ENCODE measurements at places on chromosomes 3 and 15.

DNA sequence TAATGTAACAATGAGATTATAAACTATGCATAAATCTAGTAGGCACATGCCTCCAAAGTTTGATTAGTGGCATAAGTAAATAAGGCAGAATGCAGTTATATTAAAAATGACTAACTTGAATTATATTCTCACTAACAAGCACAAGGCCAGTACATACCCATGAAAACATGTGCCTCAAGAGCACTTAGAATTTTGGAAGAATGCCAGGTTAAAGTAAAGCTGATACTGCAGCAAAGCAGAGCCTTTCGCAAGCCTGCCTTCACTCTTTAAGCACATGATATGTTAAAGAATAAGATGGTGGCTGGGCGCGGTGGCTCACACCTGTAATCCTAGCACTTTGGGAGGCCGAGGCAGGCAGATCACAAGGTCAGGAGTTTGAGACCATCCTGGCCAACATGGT, 49.0 kb downstream of the KBTBD12 start:
- no peak for DNase-seq

GRCh38 chr15:62403164-62403809, 238.2 kb upstream of the C2CD4B start:
- no peak for DNase-seq

- no peak for DNase-seq
Measured at GRCh38 chr3:89560568-89560967, 453.1 kb downstream of the EPHA3 start.

DNA sequence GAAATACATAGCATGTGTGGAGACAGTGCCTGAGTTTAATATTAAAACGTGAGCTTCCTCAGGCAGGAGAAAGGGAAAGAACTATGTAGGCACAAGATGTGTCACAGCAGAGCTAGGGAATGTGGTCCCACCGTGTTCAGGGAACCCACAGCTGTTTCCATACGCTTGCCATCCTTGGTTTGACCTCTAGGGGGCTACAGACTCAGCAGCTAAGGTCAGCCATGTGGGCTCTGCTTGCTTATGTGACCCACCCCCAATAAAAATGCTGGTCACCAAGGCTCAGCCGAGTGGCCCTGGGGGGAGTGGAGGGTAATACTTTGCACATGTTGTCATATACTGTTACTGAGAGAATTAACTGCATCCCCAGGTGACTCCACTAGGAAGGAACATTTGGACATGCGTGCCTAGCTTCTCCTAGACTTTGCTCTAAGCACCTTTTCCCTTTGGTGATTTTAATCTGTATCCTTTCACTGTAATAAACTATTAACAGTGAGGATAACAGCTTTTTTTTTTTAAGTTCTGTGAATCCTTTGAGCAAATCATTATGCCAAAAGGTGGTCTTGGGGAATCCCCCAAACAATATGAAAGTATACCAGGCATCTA, 3.3 kb downstream of the TUBGCP5 start:
- DNase-seq, result peak; percentile 70

GRCh38 chr3:188604651-188605050, 450.7 kb downstream of the LPP start:
- DNase-seq, result no peak

- no peak for DNase-seq
Measured at GRCh38 chr3:29026959-29027358, 253.9 kb upstream of the RBMS3 start.

DNA sequence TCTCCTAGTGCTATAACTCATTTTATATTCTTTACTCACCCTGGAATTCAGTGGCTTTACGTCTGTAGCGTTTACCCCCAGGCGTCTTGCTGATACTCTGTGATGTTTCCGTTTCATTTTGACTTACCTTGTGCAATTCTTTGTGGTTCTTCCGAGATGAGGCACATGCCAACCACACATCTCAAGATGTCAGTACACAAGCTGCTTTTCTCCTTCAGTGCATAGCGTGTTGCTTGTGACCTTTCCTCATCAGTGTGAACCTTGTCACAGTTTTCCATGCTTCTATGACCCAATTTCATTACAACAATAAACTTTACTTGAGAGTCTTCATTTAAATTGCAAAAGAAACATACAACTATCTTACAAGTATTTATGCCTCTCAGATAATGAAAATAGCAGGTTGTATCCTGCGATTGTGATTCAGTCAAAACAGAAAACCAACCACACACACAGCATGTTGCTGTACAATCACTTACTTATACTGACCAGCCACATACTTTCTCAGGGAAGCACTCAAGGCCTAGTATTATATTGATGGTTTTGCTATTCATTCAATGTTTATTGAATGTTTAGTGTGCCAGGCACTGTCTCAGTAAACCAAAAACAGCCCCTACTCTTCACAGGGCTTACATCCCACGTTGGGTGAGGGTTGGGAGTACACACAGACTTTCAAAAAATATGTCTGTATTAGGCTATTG, 4.6 kb upstream of the TBL1XR1 start:
- DNase-seq, result no peak

DNA sequence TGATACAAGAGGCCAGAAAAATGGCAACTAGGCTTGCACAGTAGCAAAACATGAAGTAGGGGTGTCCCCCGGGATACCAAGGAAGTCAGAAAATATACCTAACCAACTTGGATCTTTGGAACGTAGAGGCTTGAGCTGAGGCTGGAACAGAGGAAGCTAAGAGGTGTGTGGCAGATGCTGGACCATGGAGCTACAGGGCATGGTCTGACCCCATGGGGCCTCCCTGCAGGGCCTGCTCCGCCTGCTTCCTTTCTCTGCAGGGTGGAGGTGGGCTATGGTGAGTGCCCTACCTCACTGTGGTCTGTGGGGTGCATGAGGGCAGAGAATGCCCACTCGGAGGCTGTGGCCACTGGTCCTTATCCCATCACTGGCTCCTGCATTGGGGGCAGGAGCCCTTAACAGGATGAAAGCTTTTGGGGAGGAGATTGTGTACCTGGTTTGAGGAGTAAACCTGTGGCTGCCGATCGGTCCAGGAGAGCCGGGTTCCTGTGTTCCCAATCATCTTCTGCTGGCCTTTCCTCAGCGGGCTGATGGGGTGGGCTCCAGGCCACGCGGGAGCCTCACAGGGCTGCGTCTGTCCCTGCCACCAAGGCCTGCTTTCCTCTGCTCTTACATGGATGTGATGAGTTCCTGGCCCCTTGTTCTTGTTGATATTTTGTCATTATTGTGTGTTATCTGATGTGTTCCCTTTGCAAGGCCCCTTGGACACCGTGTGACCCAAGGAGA, 96.8 kb downstream of the OCA2 start:
- no peak for DNase-seq
